ENCODE measurements at places on chromosomes 5 and 9. TPM values are rescaled to one million over a fixed set of nuclear protein-coding genes. Genes with fewer than 3 reads are reported as not detected.

- DNase-seq = no peak
These were observed 685 bp downstream of the SLC24A2 start for GRCh38 chr9:19788152-19788551.

CBY3 gene
- 0.57 TPM for total RNA-seq

OMD gene
- not detected for total RNA-seq

DNA sequence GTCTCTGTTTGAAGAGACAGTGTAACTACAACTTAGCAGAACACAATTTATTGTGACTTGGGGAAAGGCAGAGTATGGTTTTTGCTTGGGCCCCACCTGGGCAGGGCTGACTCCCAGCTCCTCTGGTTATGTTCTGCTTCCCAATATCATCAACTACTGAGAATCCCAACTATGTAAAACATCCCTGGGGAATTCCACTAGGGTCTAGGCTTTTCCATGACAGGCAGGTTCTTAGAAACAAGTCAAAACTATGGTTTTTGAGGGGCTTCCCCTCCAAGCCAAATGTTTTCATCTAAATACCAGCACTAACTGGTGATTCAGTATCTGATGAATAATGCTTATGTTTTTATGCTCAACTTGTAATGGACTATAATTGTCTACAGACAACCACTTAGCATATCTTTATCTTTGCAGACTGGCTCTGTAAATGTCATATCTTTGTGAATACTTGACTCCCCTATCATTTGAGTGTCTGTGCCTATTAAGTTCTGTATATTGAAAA is 409.5 kb downstream of the PDE4D start:
- no peak for DNase-seq

- no peak for DNase-seq
These were observed 129.7 kb upstream of the PCA3 start for GRCh38 chr9:76634356-76635054.

DNA sequence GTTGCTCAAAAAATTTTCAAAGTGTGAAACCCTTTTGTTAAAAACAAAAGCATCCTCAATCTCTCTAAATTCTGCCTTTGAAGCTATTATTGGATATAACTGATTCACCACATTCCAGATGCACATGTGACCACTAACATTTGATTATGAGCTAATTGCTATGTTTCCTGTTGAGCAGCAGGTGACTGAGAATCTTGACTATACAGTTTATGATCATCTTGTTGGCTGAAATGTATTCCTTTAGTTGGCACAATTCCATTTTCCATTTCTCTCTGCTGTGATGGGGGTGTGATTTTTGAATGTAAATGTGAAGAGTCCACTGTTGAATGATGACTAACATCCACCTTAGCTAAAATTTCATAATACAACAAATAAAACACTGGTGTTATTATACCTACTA is 10.7 kb downstream of the LYSMD3 start:
- DNase-seq = no peak

DNA sequence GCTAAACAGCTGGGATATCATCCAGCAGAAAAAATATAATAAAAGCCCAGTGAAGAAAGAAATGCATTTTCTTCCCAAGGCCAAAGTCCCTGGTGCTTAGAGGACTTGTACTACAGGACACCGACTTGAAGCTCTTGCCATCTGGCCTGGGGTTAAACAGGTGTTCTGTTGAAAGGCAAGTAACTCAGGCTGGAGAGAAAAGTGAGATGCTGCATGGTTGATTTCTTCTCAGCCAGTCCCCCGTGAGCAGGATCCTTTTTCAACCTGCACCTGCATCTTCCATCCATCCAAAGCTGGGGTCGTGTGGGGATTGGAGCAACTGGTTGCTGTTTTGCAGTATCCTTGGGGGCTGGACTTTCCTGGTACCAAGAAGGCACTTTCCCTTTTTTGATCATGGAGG is 146.1 kb upstream of the RPS23 start:
- no peak for DNase-seq

DNA sequence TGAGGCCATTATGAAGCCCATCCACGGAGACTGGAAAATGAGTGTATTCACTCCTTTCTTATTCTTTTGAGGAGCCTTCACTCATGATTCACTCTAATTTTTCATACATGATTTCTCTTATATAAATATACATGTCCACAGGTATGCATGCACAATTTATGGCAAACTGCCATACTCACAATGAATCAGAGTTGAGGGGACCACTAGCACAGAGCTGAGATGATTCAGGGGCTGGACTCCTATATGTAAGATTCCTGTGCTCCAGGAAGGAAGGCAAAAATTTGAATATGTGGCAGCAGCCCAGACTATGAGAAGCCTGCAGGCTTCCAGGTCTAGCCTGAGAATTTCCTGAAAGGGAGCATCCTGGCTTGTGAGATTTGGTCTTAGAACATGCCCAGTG is 484.6 kb downstream of the PRELID2 start:
- DNase-seq = no peak

TNC gene
- 0.29 TPM for total RNA-seq

FAM151B gene
- total RNA-seq = 0.30 TPM

GRCh38 chr9:4932681-4933080 is 52.4 kb upstream of the JAK2 start:
- DNase-seq = no peak

- no peak for DNase-seq
These were observed 145.8 kb downstream of the TENT4A start for GRCh38 chr5:6859023-6859422.

GALNT12 gene
- total RNA-seq = 9.5 TPM

DNA sequence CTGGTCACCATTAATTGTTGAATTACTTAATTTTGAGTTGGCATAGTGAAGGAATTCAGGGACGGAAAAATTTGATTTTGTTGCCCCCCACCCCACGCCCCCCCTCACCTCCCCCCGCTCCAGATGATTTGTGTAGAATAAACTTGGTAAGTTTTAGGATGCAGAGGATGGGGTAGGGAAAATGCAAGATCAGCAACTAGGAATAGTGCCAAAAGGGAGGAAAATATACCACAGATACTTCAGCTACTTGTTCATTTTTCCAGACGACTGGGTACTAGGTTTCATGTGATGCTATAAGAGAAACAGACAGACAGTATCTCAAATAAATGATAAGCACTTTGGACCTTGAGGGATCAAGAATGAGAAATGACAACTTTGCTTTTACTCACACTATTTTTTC is 862.2 kb upstream of the SEMA6A start:
- DNase-seq = no peak

DNA sequence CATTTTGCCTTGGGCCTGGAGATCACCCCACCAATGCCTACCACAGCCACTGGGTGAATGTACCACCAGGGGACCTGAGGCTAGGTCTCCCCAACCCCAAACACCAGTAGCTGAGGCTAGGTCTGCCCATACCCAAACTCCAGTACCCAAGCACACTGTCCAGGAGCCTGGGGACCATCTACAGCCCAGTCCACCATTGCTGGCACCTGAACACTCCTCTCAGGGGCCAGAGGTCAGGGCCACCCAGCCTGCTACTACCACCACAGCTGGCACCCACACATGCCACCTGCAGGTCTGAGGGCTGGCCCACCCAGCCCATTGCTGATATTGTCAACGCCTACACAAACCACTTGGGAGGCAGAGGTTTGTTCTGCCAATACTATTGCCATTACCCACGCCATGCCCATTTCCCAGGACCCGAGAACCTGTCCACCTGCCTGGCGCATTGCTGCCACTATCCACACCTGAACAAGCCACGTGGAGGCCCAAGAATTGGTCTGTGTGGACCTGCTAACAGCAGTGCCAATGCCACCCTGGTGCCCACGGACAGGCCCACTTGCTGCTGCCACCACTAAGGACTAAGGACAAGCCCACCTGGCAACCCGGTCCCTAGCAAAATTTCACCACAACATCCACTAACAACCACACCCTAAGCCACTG is 59.2 kb downstream of the ZDHHC21 start:
- DNase-seq = no peak

STK32A gene
- not detected for total RNA-seq

F12 gene
- total RNA-seq = 0.98 TPM

SPACA9 gene
- total RNA-seq = 2.5 TPM

DNA sequence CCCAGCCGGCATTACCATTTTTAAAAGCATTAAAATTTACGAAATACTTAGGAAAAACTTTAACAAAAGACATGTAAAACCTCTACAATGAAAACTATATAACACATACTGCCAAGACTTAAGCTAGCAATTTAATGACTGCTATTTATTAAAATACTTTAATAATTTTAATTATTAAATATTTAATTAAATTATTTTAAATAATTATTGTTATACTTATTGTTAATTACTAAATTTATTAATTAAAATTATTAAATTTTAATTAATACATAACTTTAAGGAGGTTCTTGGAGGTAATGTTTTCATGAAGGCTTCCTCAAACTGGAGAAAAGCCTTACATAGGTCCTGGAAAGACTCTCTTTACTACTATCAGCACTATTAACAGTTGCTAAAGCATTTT is 47.5 kb downstream of the C5orf22 start:
- no peak for DNase-seq

ACOT12 gene
- total RNA-seq = not detected

DNA sequence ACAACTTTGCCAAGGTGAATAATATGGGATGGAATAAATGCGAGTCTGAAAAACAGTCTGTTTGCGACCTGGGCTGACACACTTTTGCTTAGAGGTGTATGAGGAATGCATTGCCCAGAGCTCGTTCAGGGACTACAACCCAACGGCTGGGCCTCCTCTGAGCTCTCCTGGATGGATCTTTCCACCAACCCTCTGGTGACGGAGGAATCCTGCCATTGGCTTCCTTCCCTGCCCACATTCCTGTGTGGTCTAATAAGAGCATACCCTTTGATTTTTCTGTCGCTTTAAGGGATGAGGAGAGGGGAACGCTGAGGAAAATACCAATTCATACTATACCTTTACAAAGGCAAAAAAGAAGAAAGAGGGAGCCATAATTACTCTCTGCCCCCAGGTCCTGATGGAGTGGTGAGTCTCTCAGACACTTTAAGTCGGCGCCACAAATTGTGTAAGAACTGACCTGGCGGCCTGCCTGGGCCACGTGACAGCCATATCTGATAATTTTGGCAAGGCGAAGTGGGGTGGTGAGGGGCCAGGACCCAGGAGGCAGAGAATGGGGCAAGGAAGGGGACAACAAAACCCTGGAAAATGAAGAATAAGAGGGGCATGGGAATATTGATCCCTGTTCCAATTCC is 265.2 kb upstream of the MSX2 start:
- DNase-seq = no peak

- DNase-seq = no peak
These were observed 5.0 kb downstream of the LOX start for GRCh38 chr5:122073018-122073417.

DNA sequence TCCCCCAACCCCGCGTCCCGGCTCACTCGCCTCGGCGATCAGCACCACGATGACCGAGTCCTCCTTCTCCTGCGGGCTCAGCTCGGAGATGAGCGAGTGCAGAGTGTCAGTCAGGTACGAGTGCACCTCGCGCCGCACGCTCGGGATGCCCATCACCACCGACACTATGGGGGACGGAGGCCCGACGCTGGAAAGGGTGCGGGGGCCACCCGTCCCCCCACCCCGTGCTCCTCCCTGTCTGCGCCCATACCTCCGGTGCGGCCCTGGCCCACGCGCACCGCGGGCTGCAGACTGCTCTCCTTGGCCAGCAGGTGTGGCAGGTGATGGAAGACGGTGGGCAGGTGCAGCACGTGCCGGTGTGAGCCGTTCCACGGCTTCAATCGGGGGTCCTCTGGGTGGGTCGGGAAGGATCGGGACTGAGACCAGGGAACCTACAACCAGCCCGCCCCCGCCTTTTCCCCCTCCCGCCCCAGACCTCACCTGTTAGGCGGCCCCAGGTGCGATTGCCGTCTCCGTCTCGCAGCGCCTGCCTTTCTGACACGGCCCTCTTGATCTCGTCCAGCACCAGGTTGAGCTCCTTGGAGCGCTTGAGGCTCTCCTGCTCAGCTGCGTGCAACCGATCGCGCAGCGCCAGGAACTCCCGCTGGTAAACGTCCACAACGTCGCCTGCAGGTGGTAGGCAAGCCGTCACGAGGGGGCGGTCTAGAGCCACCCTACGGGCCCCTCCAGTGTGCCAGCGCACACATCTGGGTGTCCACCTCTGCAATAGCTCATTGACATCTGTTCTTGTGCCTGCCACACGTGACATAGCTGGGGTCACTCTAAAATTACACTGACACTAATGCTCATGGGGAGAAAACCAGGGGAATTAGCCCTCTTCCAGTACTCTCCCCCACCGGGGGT is 5.1 kb downstream of the MGAT4B start:
- peak; percentile 73 for DNase-seq

PKD2L2 gene
- not detected for total RNA-seq

ST8SIA4 gene
- total RNA-seq = 28.8 TPM

UGT3A1 gene
- not detected for total RNA-seq

DNA sequence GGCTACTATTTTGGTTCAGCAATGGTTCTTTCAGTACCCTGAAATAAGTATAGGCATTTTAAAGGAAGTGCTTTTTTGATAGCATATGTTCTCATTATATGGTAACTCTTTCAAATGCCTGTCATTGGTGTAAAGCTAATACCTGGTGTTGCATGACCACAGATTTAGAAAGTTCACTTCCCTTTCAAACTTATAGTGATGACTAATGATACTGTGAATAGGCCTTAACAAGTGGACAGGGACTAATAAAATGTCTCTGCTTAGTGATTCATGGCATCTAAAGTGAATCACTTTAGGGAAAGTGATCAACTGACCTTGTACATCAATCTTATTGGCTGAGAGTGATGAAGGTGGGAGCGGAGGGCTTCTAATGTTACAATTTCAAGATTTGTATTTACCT is 21.6 kb downstream of the MRPL22 start:
- no peak for DNase-seq

- no peak for DNase-seq
These were observed 92.2 kb downstream of the KLF4 start for GRCh38 chr9:107397076-107398044.

- DNase-seq = no peak
These were observed 57.6 kb downstream of the NLN start for GRCh38 chr5:65779643-65780042.

GRCh38 chr5:160787240-160787639 is 64.8 kb downstream of the ATP10B start:
- DNase-seq = peak; percentile 6

MED22 gene
- total RNA-seq = 40.7 TPM

- peak; percentile 70 for DNase-seq
These were observed 63.6 kb upstream of the IL17B start for GRCh38 chr5:149442563-149443182.

PCDHGB3 gene
- 0.85 TPM for total RNA-seq

MPDZ gene
- total RNA-seq = 0.92 TPM

SLC46A2 gene
- not detected for total RNA-seq

GABRG2 gene
- total RNA-seq = not detected

- no peak for DNase-seq
These were observed 194.8 kb downstream of the SPOCK1 start for GRCh38 chr5:137304226-137304874.

- DNase-seq = no peak
These were observed 67.8 kb downstream of the NRG2 start for GRCh38 chr5:139975306-139975705.

GRCh38 chr5:7321724-7322123 is 74.2 kb upstream of the ADCY2 start:
- DNase-seq = no peak

DNA sequence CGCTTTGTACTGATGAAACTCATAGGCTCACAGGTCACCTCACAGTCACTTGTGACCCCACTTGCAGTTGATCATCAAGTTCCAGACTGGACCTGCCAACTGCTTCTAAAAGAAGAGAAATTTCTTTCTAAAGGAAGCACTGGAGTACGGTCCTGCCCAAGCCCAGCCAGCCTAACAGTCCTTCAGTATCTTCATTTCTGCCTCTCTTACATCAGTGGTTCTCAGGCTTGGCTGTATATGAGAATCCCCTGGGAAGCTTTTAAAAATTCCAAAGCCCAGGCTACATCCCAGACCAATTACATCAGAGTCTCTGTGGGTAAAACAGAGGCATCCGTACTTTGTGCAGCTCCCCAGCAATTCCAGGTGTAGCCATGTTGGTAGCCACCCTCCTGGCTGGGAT is 282.1 kb downstream of the NFIB start:
- no peak for DNase-seq

Data from T-cell (primary cell).